Suppressor macrophage (primary cell): ENCODE measurements at places on chromosomes 2 and 18.
A peak's percentile ranks its signal among the peaks of the same experiment; 100 is the strongest.

GRCh38 chr18:5103286-5103685 is 93.8 kb downstream of the AKAIN1 start:
- DNase-seq: peak; percentile 1

- no peak for DNase-seq
Measured at GRCh38 chr2:59461127-59461526, 1092.3 kb downstream of the BCL11A start.

DNA sequence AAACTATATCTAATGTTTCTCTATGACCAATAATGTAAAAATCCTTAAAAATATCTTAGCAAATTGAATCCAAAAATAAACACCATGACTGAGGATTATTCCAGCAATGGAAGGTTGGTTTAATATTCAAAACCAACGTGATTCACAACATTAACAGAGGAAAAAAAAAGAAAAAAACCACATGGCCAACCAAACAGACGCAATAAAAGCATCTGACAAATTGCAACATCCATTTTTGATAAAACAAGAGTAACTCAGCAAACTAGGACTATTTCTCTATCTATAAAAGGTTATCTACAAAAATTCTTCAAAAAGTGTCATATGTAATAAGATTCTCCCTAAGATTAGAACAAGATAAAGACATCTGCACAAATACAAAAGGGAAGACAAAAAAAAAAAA is 28.9 kb downstream of the PPP3R1 start:
- DNase-seq: peak; percentile 46

- DNase-seq: no peak
Measured at GRCh38 chr2:159155320-159155719, 131.2 kb downstream of the WDSUB1 start.

- DNase-seq: no peak
Measured at GRCh38 chr18:8229787-8230186, 379.4 kb upstream of the RAB12 start.

- no peak for DNase-seq
Measured at GRCh38 chr2:171655586-171655985, 31.7 kb upstream of the DYNC1I2 start.

DNA sequence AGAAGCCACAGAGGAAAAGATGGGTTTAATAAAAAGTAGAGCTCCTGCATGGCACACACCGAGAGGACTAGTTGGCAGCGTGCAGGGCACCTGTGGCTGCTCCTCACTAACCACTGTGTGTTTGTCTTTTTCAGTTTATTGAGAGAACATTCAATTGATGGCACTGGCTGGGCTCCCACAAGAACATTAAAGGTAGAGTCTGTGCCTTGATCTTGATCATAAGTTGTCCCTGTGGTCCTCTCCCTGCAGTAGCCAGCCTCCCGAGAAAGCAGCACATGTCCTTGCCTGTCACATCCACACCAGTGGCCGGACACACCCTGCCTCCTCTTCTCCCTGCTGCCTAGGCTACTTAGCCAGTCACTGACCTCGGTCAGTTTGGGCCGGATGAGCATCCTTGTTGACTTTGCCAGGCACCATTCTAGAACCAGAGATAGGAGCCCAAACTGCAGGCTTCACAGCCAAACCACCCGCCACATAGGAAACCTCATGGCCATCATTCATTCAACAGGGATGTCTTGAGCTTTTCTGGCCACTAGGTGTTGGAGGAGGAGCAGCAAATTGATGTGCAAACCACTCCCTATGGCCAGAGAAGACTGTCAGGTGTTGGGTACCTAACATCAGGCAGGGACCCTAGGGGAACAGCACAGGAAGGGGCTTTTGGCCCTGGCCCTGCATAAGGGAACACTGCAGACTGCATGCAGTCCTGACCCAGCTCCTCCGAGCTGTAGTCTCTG is 30.2 kb upstream of the SCLY start:
- no peak for DNase-seq

DNA sequence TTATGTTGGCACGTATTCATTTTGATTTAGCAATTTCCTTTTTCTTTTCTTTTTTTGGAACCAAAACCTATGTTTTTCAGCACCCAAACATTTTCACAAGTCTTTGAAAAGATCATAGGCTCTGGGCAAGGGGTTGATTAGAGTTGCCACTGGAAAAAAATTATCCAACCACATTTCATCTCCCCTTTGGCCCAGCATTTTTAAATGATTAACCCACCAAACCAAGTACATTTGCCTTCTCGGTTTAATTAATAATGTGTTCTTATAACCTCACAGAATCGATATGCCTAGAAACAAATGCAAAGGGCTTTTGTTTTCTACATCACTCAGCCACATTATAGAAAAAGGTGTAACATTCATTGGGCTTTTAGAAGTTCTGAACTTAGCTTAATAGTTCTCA is 66.1 kb downstream of the CHST9 start:
- DNase-seq: no peak

DNA sequence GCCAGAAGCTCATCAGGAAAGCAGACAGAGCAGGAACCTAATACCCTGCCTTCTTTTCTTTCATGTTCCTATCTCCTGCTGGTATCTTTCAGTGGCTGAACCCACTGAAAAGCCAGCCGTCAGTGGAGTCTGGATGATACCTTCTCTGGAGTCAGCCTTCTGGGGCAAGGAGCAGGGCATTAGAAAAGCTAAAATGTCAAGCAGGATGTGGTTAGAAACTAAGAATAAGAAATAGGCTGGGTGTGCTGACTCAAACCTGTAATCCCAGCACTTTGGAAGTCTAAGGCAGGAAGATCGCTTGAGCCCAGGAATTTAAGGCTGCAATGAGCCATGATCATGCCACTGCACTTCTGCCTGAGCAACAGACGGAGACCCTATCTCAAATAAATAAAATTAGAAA is 642.0 kb upstream of the FSHR start:
- no peak for DNase-seq

- DNase-seq: no peak
Measured at GRCh38 chr2:208545403-208546042, 138.9 kb downstream of the PTH2R start.

DNA sequence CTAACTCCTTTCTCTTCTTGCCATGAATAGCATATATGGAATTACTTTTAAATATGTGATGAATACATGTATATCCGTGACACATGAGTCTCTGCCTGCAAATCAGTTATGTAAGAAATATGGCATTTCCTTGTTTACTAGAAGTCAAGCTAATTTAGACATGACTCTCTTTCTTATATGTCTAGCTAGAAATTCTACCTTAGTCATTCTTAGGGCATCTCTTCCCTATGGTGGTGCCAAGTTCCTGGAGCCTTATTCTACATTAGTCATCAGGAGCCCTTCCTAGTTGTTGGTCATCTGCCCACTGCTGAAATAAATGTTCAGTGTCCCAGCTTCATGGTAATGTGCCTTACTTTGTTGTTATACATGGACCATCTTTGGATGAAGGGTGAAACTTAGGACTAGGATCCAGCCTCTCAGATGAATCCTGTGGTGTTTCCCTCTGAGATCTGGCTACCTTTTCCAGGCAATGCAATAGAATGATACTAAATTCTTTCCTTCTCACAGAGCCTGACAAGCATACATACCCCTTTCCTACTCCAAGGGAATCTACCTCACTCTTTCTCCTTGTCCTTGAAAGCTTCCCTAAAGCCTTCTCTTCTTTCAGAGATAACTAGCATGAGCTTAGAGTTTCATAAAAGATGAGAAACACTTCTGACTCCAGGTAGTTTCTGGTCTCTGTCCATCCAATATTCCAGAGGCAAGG is 415.3 kb upstream of the VWC2L start:
- DNase-seq: no peak
